ENCODE measurements at places on chromosomes 5 and 9.
A peak's percentile ranks its signal among the peaks of the same experiment; 100 is the strongest.

GRCh38 chr9:14326264-14326826 is 12.4 kb upstream of the NFIB start:
- H3K27ac ChIP-seq, result no peak overlapping the region
- no peaks in the 10 kb centered on the region for H3K36me3 ChIP-seq
- no peak for DNase-seq
- peaks cover 12% of the 10 kb centered on the region for H3K4me1 ChIP-seq

- no peak overlapping the region for H3K4me3 ChIP-seq
- no peaks in the 10 kb centered on the region for H3K4me1 ChIP-seq
- no peak for DNase-seq
- no peaks in the 10 kb centered on the region for H3K36me3 ChIP-seq
- no peak overlapping the region for H3K27ac ChIP-seq
These were observed 88.4 kb downstream of the MTRR start for GRCh38 chr5:7957329-7957728.

DNA sequence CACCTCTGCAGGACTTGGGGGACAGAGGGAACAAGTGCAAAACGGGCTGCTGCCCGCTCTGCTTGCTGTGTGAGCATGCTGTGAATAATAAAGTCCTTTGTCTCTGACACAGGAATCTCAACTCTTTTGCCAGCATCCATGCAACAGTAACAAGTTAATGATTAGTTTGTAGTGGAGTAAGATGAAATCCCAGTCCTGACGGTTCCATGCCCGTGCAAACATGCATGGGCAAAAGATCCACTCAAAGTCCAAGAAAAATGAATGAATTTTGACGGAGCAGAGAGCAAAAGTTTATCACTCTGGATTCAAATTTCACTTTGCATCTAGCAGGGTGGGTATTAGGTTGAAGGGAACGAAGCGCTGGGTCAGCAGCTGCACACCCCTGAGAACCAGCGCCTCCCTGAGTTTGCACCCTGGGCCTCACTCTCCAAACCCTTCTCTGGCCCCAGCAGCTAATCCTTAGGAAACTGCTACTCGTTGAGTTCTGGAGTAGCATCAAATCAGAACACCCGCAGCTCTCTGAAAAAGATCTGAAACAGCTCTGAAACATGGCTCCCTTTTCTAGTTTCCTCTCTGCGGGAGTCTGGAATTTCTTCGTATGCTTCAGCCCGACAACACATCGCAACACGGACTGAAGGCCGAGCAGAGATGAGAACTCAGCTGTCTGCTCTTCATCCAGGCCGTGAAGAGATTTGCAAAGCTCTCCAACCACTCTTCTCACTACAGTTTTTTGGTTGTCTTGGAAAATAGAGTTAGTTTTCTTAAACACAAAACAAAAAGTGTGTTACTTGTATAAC is 45.6 kb upstream of the RUFY1 start:
- no peak overlapping the region for H3K4me3 ChIP-seq
- H3K36me3 ChIP-seq, result no peaks in the 10 kb centered on the region
- H3K4me1 ChIP-seq, result peaks cover 3% of the 10 kb centered on the region
- peaks cover 3% of the 10 kb centered on the region for H3K27me3 ChIP-seq

GRCh38 chr9:129108083-129108804 is 2.3 kb downstream of the CRAT start:
- DNase-seq, result no peak
- peaks cover 14% of the 10 kb centered on the region for H3K4me1 ChIP-seq
- H3K27me3 ChIP-seq, result no peaks in the 10 kb centered on the region
- H3K4me3 ChIP-seq, result peak overlapping the region; percentile 8
- H3K36me3 ChIP-seq, result no peaks in the 10 kb centered on the region

- no peak overlapping the region for H3K27ac ChIP-seq
- no peaks in the 10 kb centered on the region for H3K36me3 ChIP-seq
- H3K4me3 ChIP-seq, result no peak overlapping the region
- H3K4me1 ChIP-seq, result no peaks in the 10 kb centered on the region
- DNase-seq, result no peak
These were observed 610.3 kb downstream of the TLE1 start for GRCh38 chr9:81079055-81079454.
